ENCODE measurements at places on chromosomes 6 and 20.

GRCh38 chr6:137772541-137773250 is 94.4 kb upstream of the TNFAIP3 start:
- DNase-seq = no peak

DNA sequence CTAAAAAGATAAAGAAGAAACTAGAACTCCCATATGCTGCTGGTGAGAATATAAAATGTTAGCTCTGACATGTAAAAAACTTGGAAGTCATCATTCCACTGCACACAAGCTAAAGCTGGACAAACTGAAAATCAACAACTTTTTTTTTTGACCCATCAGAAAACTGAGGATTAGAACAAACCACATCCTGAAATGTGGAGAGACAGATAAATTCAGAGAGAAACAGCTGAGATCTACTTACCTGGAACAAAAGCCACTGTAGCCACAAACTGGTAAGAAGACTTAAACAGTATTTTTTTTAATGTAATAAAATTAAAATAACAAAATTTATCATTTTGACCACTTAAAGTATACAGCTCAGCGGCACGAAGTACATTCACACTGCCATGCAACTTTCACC is 408.5 kb upstream of the RGS17 start:
- DNase-seq = no peak

DNA sequence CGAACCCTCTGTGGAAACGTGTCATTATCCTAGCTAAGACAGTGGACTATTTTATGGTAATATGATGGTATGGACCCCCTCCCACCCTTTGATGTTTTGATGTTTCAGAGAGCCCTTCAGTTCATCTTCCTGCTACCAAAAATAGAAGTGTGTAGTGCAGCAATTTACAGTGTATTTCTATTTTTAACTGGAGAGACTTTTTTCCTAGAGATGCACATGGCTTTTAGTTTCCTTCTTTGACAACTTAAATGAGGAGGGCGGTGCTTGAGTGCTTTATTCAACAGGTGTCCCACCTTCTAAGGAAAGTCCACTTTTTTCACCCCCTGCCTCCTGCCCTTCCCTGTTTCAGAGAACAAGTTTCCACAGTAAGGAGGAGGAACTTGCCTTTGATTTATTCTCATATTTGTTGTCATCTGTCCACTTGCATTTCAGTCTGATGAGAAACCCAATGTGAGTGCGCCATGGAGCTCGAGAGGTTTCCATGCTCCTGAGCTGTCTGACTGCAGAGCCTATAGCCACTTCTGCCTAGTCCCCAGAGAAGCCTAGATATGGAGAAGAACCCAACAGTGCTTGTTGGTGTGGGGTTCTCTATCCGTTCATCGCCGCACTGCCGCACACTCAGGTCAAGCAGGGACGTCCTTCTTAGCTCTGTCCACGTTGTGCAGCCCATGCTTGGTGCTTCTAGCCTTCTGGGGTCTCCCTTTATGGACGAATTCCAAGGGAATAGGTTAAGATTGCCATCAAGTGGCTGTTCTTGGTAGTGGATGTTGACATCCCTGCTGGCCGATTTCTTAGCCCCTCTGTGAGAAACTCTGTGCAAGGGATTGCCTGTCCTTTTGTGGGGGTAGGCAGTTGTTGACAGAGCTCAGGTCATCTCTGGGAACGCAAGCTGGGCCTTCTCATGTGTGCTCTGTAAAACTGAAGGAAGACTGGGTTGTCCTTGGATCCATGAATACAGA is 144.2 kb downstream of the JARID2 start:
- DNase-seq = no peak

DNA sequence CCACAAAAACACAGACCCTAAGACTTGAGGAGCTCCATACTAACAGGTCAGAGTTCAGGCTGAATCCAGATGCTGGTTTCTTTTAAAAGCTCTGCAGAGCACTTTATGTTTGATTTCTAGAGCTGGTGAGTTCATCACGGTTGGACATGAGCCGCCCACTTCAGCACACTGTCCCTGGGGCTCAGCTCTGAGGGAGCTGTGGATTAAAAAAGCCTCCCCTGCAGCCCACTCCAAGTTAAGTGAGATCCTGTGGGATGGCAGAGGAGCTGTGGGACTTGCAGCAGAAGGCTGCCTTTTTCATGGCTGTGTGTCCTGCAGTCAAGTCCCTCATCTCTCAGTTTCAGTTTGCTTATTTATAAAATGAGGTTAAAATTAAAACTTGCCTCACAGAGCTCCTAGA is 110.5 kb downstream of the FOXO3 start:
- no peak for DNase-seq

DNA sequence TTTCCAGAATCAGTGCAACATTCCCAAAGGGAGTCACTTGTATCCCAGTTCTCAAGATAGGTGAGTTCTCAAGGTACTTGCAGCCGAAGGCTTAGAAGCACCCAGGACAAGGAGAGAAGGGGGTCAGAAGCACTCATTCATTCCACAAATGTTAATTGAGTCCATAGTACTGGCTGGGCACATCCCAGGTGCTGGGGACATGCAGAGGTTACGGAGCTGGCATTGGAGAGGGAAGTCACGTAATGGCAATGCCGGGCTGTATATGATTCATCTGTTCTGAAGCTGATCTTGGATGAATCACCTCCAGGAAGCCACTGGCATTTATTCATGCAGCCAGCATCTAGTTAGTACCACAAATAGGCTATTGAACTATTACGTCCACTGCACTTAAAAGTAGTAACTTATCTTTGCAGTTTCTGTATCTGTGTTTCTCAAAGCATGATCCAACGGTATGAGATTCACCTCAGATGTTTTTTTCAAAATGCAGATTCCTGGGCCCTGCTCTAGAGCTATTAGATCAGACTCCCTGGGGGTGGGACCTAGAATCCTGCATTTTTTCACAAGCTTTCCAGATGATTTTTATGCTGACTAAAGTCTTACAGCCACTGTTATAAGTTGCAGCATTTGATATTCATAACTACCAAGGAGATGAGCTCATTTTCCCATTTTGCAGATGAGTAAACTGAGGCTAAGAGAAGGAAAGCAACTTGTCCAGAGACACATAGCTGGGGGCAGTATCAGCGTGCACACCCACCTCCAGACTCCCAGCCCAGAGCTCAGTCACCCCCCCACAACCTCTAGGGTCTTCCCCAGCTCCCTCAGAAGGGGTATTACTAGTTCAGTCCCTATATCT is 44.1 kb upstream of the ID1 start:
- no peak for DNase-seq

GRCh38 chr20:50354721-50355589 is 155.2 kb upstream of the PTPN1 start:
- no peak for DNase-seq

GRCh38 chr20:3781153-3781910 is at the start of gene SPEF1:
Gene SPEF1 (minus strand): TSS chr20:3781448. CDS start chr20:3781287, 161 bp downstream.
- DNase-seq = peak; percentile 86

DNA sequence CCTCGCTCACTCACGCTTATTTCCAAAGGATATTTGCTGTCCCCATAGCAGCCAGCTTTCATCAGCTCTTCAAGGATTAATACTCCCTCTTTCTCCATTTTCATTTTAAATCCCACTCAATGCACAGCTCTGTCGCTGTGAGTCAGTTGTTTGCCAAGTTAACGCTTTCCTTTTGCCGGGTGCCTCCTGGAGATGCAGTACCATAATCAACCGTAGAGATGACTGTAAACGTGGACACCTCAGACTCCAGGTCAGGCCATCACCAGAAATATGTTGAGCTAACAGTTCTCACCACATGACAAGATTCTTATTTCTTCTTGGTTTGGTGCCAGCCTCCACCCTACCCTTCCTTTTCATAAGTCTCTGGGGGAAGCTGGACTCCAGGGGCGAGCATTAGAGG is 66.6 kb upstream of the TAB2 start:
- no peak for DNase-seq

DNA sequence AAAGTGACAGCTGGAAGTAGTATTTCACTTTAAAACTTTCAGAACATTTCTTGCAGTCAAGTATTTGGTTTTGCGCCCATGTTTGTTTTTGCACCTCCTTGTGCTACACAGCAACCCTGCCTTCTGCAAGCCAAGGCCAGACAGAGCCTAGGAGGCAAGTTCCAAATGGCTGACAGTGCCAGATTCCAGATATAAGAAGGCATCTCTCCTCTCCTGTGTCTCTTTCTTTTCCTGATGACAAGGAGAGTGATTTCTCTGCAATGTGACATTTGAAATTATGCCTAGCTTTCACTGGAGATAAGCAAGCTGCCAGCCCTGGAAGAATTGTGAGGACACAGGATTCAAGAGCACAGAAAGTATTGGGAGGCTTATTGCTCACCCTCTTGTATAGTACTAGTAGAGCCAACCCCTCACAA is 149.1 kb upstream of the TENT5A start:
- no peak for DNase-seq

DNA sequence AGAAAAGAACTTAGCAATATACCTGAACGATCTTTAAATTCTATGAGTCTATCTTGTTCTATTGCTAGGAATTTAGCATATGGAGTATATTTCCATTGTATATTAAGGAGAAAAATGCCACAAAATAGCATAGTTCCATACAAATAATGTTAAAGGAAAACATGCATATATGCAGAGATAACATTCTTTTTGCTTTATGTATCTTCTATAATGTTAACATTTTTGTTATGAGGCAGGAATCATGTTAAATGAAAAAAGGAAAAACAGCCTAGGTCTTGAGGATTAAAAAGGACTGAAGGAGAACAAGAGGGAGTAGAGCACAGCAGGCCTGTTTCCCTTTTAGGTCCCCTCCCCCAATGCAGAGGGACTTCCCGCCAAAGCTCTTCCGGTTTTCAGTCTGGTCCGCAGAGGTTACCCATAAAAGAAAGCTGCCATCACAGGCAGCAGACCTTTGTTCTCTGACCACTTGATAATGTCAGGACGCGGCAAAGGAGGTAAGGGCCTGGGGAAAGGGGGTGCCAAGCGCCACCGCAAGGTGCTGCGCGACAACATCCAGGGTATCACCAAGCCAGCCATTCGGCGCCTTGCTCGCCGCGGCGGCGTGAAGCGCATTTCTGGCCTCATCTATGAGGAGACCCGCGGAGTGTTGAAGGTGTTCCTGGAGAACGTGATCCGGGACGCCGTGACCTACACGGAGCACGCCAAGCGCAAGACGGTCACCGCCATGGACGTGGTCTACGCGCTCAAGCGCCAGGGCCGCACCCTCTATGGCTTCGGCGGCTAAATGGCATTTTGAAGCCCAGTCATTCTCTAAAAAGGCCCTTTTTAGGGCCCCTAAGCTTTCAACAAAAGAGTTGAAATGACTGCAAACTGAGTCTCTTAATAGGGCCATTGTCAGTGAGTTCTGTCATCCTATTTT is 108.4 kb upstream of the PRSS16 start:
- DNase-seq = no peak

GRCh38 chr6:13117570-13117969 is 210.8 kb downstream of the TBC1D7 start:
- no peak for DNase-seq

GRCh38 chr20:41650231-41650948 is 32.2 kb upstream of the CHD6 start:
- peak; percentile 94 for DNase-seq

DNA sequence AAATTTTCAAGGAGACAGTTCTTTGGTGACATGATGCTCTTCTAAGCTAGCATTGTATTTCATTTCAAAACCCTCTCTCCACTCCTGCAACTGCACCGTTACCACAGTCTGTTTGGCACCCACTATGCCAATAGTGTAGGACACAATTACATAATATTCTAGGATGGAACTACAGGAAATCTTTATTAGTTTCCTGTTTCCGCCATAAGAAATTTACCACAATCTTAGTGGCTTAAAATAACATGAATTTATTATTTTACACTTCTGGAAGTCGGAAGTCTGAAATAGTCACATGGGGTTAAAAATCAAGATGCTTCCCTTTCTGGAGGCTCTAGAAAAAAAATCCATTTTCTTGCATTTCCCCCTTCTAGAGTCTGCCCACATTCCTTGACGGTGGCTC is 733.1 kb downstream of the HDGFL1 start:
- DNase-seq = no peak

DNA sequence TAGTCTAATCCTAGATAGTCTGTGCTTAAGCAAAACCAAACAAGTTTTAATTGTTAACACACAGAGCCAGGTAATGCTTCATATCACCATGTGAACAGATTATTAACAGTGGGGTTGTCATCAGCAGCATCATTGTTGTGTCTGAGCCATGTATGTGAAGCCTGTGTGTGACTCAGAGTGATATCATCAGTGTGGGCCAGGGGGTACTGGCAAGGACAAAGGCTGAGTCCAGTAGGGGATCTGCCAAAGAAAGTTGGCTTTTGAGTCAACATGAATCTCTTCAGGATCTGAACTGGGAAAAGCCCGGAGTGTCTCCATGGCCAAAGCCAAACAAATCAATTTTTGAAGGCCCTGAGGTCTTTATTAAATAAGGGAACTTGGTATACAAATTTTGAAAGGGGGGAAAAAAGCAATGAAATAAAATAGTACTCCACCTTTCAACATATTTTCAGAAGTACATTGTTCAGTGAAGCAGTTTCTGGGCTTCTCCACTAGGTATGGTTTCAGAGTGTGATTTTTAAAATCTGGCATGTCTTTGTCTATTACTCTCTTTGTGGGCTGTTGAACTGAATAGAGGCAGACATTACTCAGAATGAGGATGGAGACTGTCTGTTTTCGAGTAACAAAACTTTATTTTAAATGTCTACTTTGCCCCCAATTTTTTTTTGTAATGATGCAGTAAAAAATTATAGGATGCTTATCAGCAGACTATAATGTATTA is 444.2 kb upstream of the JAG1 start:
- DNase-seq = no peak

DNA sequence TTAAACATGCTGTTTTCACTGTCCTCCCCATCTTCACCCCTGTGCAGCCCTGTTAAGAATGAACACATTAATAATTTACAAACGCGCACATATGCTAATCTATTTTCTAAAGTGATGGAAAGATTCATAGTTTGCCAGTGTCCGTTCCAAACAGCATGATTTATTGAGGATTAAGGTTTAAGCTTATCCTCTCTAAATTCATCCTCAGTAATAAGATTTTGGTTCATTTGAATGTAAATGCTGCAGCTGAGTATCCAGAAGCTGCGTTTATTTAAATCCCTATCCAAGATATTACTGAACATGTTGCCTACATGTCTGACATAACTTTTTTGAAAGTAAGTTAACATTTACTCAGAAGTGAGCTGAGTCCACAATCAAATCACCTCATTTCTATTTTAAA is 42.8 kb upstream of the FAM135A start:
- DNase-seq = no peak

GRCh38 chr20:61701802-61702201 is 363.9 kb downstream of the TAF4 start:
- DNase-seq = no peak

- DNase-seq = no peak
Measured at GRCh38 chr6:38495922-38496635, 143.7 kb downstream of the BTBD9 start.

DNA sequence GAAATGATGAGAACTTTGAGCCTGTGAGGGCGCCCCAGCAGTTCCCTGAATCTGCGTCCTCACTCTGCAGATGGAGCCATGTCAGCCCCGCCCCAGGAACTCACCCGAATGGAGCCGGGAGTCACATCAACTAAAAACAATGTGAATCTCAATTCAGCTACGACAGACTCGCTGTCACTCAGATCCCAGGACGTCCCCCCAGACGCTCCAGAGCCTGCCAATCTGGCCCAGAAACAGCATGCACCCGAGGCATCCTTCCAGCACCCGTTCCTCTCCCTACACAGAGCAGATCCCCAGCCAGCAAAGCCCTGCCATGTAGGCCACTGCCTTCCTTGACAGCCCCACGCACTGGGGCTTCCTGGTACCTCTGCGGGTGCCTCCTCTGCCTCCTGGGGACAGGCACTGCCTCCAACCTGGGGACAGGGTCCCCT is 248.0 kb downstream of the TTLL2 start:
- no peak for DNase-seq
